ENCODE measurements at places on chromosomes 16 and 17.

DNA sequence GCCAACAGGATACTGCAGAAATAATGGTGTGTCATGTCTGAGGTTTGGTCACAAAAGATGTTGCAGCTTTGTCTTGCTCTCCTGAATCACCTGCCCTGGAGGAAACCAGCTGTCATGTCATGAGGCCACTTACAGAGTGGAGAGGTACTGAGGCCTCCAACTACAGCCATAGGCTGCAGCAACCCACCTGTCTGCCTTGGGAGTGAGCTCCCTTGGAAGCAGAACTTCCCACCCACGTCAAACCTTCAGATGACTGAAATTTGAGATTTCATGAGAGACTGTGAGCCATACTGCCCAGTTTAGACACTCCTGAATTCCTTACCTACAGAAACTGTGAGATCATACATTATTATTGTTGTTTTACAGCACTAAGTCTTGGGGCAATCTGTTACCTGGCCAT, 475.9 kb downstream of the HS3ST3B1 start:
- no peak for DNase-seq

GRCh38 chr16:84268291-84269040, 26.2 kb upstream of the WFDC1 start:
- DNase-seq: no peak

DNA sequence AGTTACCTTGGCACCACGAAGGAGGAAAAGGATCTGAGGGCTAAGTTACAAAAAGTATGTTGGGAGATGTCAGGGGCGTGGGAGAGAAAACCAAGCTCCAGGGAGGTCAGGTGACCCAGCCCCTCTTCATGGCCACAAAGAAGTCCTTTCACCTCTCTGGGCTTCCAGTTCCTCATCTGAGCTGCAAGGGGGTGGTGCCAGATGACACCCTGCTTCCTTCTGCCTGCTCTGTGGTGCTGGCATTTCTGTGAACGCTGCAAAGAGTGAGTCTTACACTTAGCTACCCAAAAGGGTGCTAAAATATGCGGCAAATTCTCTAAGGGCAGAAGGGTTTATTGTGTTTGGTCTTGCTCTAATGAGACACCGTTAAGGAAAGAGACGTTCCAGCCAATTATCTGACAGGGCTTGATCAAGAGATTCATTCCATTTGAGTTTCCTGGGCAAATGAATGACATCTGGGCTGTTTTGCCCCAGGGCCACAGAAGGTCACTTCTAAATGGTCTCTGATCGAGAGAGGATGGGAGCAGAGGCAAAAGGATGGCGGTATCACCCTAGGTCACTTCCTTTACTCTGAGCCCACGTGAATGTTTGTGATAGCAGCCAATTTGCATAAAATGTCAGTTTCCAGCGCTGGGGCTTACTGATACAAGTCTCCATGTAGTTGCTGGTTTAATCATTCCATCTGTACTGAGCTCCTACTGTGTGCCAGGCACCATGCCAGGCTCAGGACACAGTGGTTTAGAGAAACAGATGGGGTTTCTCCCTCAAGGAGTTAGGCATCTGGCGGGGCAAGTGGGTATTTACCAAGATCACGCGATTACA, 210.2 kb downstream of the KATNIP start:
- DNase-seq: no peak

DNA sequence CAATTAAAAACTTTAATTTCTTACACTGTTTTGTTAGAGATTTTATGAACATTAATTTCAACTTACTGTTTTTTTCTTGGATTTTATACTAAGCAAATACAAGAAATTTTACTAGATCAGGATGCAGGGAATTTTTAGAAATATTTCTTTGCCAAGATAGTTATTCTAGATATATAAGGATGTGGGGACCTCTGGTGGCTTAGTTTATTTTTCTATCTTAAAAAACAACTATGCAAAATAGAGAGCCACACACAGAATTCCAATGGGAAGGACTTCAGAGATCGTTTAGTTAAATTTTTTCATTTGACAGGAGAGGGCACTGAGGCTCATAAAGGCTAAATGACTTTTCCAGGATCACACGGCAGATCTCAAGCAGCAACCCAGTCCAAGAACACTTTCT, 23.0 kb upstream of the CAPNS2 start:
- DNase-seq: no peak

GRCh38 chr17:48308581-48308980, 121.4 kb downstream of the SKAP1 start:
- DNase-seq: no peak

GRCh38 chr17:43673516-43674323, 12.0 kb upstream of the MEOX1 start:
- peak; percentile 71 for DNase-seq

DNA sequence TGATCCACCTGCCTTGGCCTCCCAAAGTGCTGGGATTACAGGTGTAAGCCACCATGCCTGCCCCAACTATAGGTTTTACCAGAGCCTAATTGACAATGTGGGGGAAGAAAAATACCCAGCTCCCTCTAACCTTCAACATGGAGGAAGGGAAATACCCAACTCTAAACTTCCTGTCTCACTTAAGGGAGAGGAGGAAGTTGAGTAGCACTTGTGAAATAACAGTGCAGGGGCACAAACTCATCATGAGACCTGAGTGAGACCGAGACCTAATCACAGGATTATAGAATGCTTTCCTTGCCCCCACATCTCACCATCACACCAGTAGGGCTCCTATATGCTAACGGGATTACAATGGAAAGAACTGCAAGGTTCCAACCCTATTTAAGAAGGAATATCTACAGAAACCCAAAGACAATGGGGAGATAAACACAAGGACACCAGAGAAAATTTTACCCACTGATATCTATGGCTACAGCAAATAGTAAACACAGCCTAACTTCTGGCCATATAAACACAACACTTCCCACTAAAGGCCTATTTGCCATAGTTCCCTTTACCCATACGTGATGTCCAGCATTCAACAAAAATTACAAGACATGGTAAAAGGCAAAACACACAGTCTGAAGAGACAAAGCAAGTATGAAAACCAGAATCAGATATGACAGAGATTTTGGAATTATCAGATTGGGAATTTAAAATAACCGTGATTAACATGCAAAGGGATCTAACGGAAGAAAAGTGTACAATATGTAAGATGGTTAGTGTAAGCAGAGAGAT, 26.9 kb downstream of the OR3A1 start:
- DNase-seq: no peak

- no peak for DNase-seq
Observed at GRCh38 chr17:64187093-64187895, 57.4 kb upstream of the ERN1 start.

- DNase-seq: no peak
Observed at GRCh38 chr17:22221344-22221743, 529.0 kb downstream of the KCNJ18 start.

GRCh38 chr16:64397945-64398508, 723.8 kb downstream of the CDH11 start:
- no peak for DNase-seq

- DNase-seq: no peak
Observed at GRCh38 chr17:79797492-79798298, 818 bp upstream of the CBX8 start.

DNA sequence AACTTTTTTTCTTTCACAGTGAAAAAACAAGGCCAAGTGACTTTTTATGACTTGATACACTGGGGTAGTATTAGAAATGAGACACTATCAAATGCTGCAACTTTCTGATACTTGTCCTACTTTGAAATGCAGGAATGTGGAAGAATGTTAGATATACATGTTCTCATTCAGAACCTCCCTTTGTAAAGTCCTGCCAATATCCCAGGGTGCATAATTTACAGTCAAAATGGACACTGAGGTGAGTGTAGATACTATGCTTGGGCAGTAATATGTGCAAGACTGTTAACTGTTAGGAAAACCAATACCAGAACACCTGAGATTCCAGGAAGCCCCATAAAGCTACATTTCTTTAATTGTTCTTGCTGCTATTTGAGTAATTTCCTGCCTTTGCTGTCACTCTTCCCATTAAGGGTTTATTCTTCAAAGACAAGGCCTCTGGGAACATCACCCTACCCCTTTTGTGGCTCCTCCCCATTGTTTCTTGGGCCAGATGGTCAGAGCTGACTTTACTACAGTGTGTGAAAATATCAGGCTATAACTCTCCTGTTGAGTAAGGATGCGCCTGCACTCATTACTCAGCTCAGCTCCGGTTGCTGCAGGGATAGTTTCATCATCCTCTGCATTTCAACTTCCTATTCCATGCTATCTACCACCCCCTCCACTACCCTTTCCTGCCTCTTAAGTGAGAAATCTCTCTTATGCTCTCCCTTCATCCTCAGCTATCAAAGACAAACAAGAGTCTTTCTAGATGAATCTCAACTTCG, 48.7 kb downstream of the TMEM100 start:
- DNase-seq: no peak

DNA sequence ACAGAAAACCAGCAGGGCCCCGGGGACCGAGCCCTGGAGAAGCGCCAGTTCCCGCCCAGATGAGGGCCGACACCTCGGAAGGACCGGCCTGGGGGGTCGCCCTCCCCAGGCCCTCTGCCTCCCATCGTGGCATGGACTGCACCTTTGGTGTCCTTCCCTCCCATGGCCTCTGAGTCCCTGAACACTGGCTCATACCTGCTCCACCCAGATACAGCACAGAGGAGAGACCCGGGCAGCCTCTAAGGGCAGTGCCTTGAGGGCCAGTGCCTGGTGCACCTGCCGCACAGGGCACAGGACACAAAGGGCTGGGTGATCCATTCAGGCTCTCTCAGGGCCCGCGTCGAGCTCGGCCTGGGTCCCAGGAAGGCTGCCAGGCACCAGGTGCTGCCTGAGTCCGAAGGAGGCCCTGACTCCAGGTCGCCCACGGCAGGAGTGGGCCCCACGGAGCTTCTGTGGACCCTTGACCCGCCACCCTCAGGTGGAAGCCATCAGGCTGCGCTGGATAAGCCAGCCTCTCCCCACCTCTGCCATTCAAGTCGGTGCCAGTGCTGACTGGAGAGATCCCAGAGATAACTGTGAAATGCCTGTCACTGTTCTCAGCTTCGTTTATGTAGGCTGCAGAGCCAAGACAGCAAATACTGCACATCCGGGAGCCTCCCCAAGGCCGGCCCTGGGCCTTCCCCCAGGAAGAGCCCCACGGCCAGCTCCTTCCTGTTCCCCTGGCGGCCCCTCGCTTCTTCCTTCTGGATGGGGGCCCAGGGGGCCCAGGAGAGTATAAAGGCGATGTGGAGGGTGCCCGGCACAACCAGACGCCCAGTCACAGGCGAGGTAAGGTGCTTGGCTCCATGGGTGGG, at the start of gene ZG16B:
ZG16B (plus strand) TSS at position 803 of the 854 bp plus-strand sequence. CDS start 139 bp downstream, outside the sequence.
- no peak for DNase-seq

- no peak for DNase-seq
Observed at GRCh38 chr17:60231691-60232090, 81.9 kb downstream of the CA4 start.

- DNase-seq: no peak
Observed at GRCh38 chr16:66277311-66278070, 89.0 kb upstream of the CDH5 start.

GRCh38 chr16:79451196-79451816, 149.2 kb downstream of the MAF start:
- DNase-seq: no peak

DNA sequence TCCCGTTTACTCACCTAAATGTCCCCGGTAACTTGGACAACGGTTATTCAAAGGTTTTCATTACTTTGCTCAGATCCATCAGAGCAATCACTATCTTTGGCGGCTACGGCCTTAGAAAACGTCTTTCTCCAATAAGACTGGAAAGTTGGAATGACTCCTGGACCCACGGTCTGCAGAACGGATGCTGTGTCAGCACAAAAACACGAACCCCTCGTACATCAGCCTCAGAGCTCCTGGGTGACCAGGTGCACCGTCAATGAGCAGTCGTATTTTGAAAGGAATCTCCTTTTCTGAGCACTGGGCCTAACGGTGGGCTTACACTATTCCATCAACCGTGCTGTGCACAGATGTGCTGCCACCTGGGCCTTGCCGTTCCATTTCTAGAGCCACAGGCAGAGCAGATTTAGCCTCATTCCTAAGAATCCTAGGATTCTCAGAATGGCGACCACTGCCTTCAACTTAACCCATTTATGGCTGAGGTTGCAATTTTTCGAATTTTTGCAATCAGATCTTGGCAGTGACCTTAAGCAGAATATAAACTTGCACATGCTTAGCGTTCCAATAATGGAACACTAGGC, 110.8 kb upstream of the ZNF750 start:
- no peak for DNase-seq

DNA sequence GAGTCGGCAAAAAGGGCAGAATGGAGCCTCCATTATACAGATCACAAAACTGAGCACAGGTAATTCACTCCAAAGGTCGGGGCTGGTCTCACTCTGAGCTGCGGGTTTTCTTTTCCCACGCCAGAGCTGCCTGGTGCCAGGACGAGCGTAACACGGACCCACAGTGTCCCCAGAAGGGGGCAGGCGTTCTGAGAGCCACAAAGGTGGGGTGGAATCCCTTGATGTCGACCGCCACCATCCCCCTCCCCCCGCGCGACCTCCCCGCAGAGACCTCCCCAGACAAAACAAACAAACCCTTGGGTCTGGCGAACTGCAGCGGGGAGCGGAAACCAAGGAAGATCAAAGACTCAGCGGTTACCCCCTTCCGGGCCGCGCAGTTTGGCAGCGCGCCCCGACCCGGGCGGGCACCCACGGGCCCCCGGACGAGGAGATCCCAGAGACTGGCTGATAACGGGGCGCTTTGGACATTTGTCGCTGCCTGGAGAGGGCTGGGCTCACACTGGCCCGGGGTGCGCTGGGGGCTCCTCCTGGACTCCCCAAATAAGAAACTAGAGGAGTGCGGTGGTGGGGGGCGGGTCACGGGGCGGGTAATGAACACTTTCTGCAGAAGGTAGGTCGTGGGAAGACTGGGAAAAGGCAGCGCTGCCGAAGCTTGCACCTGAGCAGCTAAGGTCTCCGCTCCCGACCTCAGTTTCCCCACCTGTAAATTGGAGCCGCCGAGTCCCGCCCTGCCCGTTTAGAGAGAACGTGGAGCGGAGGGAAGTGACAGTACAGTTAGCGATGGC, 664 bp upstream of the NKD1 start:
- peak; percentile 45 for DNase-seq

DNA sequence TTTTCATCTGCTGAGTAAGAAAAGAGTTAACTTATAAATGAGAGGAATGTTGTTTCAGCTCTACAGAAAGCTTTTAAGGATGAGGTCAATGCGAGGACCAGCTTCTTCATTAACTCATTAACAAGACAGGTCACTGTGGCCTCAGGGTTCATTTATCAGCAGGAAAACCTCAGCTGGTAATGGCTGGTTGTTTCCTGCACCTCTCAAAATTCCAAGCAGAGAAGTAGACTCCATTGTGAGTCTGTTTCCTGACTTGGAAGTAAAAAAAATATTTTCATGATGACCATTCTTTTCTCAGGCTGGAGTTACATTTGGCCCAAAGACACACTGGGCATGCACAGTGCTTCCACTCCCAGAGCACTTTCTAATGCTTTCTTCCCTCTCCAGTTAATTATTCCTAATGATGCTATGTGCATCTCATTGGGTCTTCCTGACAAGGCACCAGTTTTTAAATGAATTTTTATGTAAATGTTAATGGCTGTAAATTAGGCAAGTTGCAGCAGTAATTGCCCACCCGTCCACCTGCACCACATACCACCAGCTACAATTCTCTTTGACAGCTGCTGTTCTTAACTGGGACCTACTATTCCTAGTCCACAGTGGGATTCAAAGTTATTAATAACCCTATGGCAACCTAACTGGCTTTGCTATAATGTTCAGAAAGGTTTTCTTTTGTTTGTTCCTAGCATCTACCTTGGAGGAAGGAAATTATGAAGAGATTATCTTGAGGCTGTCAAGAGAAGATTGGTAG, 89.5 kb upstream of the BCAR1 start:
- no peak for DNase-seq
